Activated naive CD4-positive, alpha-beta T cell treated with anti-CD3 and anti-CD28 coated beads for 36 hours (primary cell): ENCODE measurements at places on chromosomes 13 and 19.

GRCh38 chr13:113763961-113764792 is 5.2 kb downstream of the TMEM255B start:
- DNase-seq, result no peak

- DNase-seq, result no peak
Measured at GRCh38 chr19:11504502-11505031, 1.1 kb downstream of the ZNF653 start.

DNA sequence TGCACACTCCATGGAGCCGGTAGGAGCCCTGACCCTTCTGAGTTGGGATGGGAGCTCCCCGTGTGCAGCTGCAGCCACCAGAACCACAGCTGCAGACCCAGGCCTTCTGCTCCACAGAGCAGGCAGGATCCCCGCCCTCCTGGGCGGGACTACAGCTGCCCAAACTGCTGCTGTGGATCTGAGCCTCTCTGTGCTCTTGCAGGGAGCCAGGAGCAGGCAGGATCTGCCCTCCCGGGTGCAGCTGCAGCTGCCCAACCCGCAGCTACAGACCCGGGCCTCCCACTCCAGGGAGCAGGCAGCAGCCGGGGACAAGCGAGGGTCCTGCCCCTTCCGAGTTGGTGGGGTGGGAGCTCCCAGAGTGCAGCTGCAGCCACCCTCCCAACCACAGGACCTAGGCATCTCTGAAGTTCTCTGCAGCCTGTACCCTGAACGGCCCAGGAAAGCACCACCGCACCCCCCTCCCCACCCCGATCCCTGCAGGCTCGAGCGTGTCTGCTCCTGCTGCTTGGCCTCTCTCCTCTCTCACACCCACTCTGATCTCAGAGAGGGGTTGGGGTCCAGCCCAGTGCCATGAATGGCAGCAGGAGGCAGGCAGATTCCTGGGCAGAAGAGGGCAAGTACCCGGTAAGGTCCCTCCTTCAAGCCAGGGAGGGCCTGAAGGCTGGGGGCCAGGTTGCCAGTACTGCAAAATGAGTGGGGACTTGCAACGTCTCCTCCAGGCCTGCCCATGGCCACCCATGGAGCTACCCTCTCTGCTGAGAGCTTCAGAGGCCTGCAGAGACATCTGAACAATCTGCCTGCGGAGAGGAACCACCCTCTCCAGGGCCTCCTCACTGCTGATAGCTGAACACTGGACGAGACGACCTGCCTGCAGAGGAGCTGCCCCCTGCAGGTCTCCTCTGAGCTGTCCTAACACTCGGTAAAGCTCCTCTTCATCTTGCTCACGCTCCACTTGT is 16.4 kb upstream of the EMP3 start:
- no peak for DNase-seq

- DNase-seq, result peak; percentile 87
Measured at GRCh38 chr19:49553451-49554271, 25.9 kb downstream of the RCN3 start.

- no peak for DNase-seq
Measured at GRCh38 chr13:108708921-108709320, 79.5 kb downstream of the MYO16 start.

GRCh38 chr13:67946131-67946530 is 716.0 kb upstream of the PCDH9 start:
- no peak for DNase-seq

GRCh38 chr13:111451402-111451801 is 131.0 kb downstream of the TEX29 start:
- no peak for DNase-seq

DNA sequence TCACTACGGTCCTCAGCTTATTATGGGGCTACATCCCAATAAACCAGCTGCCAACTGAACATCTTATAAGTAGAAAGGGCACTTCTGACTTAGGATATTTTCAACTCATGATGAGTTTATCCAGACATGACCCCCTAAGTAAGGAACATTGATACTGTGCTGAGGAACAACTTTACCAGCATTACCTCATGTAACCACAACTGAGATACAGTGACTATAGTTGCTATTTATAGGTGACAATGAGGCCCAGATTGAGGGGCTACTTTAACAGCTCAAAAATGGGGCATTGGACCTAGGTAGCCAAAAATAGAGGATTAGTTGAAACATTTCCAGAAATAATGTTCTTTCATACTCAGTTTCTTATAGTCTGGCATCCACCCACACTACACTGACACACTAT is 26.8 kb downstream of the SKA3 start:
- DNase-seq, result no peak

- peak; percentile 16 for DNase-seq
Measured at GRCh38 chr19:4676955-4677731, 7.0 kb upstream of the MYDGF start.

GRCh38 chr19:55930996-55931515 is 1.1 kb downstream of the NLRP13 start:
- DNase-seq, result no peak

DNA sequence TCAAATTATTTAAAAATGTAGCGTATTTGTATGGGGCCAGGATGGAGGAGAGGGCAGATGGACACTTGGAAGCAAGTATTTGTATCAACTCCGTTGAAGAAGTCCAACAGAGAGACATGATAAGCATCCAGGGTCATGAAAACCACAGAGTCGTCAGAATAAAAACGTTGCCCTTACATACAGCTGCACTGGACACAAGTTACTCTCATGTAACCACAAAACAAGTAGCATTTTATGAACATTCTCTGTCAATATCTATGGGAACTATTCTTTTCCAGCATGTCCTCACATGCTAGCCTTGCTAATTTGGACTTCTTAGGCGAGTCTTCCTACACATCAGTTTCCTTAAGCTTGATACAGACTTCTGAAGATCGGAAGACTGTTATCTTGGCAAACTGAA is 35.0 kb downstream of the EFNB2 start:
- DNase-seq, result no peak

DNA sequence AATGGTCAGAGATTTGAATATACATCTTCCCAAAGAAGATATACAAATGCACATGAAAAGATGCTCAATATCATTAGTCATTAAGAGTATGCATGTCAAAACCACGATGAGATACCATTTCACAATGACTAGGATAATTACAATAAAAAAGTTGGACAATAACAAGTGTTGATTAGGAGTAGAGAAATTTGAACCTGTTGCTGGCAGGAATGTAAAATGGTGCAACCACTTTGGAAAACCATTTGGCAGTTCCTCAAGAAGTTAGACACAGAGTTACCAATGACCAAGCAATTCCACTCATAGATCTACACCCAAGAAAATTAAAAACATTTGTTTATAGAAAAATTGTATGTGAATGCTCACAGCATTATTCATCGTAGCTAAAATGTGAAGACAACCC is 33.2 kb upstream of the STARD13 start:
- no peak for DNase-seq

DNA sequence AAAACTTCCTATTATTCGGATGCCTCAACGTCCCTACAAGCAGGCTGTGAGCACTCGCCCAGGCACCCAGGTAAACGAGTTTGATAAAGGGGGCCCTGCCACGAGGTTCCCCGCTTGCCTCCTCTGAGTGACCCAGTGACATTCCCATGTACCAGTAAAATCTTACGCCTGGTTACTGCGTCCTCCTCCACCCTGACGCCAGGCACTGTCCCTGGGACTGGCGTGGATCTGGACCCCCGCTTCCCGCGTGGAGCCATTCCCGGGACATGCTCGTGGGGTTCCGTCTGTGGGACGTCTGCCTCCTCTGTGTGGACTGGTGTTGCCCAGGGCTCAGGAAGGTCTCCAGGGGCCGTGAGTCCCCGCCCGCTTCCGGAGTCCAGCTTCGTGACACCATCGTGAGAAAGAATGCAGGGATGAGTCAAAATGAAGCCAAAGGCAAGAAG is 407 bp upstream of the ZNF550 start:
- DNase-seq, result no peak

DNA sequence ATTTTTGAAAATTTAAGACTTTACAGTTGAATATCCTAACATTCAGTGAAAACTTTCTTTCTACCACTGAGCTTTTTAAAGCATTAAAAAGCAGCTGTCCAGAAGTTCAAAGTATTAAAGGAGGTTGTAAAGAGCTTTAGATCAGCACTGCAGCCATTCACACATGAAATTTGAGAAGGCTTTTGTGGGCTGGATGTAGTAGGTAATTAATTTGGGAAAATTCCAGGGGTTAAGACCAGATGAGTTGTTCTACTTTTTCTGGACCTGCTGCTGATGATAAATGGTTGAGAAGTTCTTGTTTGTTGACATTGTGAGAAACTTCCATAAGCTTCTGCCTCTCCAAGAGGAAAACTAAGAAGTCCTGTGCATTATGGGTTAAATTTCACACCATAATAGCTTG is 1779.6 kb upstream of the PRR20A start:
- DNase-seq, result no peak

- DNase-seq, result no peak
Measured at GRCh38 chr19:18473003-18473705, 35.2 kb upstream of the ISYNA1 start.

- DNase-seq, result no peak
Measured at GRCh38 chr19:6424195-6424938, at the start of gene KHSRP. Gene KHSRP, minus strand, starts transcription at chr19:6424811. Its CDS starts 110 bp downstream, at chr19:6424701.

DNA sequence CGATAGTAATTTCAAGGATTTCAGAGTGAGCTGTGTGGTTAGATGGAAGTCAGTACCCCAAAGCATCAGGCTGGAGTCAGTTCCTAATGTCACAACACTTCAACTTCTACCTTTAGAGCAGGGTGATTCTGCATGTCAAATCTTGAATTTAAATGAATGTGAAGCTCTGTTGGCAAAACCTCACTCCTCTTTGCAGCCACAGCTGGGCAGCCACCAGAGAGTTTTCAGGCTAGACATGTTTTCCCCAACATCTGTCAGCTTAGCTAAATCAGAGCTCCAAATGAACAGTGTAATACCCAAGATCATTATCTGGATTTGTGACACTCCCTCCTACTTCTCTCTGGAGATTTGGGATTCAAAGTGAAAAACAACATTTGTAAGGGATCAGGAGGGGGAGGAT is 33.7 kb upstream of the OLFM4 start:
- DNase-seq, result no peak

- no peak for DNase-seq
Measured at GRCh38 chr13:111211789-111212516, 96.8 kb downstream of the ARHGEF7 start.

DNA sequence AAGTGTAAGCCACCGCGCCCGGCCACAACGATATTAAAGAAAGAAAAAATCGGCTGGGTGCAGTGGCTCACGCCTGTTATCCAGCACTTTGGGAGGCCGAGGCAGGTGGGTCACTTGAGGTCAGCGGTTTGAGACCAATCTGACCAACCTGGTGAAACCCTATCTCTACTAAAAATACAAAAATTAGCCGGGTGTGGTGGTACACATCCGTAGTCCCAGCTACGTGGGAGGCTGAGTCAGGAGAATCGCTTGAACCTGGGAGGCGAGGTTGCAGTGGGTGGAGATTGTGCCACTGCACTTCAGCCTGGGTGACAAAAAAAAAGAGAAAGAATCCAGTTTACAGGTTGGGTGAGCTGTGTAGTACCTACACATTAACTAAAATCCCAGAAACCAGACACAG is 99.9 kb upstream of the CACNA1A start:
- DNase-seq, result no peak

GRCh38 chr19:14700711-14701375 is 11.0 kb downstream of the ZNF333 start:
- no peak for DNase-seq

- DNase-seq, result no peak
Measured at GRCh38 chr13:80262051-80262695, 78.8 kb downstream of the SPRY2 start.

DNA sequence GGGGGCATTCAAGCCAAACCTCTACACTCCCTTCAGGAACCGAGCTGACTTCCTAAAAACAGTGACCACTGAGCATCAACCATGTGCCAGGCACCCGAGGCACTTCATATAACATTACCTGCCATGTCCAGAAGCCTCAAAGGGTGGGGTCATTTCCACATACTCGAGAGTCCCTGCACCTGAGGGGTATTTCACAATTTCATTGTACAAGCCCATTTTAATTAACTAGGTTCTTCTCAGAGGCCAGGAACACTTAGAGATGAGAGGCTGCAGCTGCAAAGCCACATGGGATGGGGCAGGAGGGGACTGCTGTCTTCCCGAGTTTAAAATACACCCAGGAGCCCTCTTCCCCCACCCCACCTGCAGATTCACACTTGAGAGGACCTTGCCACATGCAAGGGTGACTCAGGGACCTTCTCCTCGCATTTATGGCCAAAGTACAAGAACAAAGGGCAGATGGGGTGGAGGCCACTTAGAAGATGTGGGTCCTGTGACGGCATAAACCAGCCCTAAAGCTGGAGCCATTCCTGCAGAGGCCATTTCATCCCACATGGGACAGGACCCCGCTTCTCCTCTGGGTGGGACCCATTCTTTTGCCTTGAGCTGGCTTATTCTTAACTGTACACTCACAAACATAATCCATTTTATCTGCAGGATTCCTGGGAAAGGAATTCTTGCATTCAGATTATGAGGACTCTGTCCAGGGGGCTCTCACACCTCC is 43.9 kb downstream of the RAB20 start:
- DNase-seq, result no peak

- DNase-seq, result no peak
Measured at GRCh38 chr19:6668691-6669090, 1.3 kb downstream of the TNFSF14 start.

DNA sequence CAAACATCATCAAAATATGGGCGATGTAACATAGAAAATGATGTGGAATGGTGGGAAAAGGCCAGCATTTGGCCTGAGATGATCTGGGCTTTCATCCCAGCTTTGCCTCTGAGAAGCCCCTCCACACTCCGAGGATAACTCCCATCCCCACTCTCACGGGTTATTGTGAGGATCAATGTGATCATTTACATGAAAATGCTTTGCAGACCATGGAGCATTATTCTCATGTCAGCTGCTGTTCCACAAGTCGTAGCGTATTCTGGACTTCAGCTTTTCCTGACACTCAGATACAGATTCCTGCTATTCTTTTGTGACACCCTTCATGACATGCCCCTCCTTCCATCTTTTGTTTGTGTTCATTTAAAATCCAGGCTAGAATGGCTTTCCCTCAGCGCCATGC is 86.5 kb downstream of the NUFIP1 start:
- DNase-seq, result no peak

GRCh38 chr19:17114414-17114831 is 38.8 kb downstream of the MYO9B start:
- DNase-seq, result no peak

DNA sequence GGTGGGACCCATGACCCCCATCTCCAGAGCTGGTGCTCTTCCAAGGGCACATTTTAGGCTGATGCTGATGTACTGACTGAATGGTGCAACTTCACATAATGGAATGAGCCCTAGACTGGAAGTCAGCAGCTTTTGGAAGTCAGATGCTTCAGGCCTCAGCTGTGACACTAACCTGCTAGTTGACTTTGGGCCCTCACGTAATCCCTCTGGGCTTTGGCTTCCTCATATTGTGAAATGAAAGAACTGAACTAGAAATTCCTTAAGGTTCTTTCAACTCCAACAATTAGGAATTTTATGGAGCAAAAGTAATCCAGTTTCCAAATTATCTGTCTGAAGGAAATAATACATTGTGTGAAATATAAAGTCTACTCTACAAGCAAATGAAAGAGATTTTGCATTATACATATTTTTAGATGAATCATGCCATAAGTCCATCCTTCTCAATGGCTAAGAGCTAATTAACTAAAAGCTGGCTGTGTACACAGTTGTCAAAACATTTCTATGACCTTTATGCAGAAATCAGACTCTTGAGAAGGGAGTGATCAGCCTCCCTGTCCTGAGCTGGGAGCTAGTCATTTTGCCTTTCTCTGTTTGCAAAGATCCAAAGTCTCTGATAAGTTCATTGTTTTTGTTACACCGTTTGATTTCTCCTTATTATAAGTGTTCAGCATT is 204.2 kb downstream of the DCLK1 start:
- no peak for DNase-seq
